ENCODE measurements at places on chromosomes 3 and 15. TPM values are rescaled to one million over a fixed set of nuclear protein-coding genes. Genes with fewer than 3 reads are reported as not detected.

HAPLN3 gene
- 3.9 TPM for polyA plus RNA-seq

PIGZ gene
- polyA plus RNA-seq = 1.5 TPM

ARL6 gene
- polyA plus RNA-seq = 17.8 TPM

PLA2G4D gene
- 0.04 TPM for polyA plus RNA-seq

GOLGA8T gene
- not detected for polyA plus RNA-seq

CTXN2 gene
- not detected for polyA plus RNA-seq

SLC15A2 gene
- 9.0 TPM for polyA plus RNA-seq

PSTPIP1 gene
- 0.79 TPM for polyA plus RNA-seq

PTPRG gene
- 87.3 TPM for polyA plus RNA-seq

SEMA6D gene
- polyA plus RNA-seq = 38.1 TPM

- no peak for DNase-seq
These were observed 455.6 kb downstream of the TBL1XR1 start for GRCh38 chr3:176741664-176742047.

- DNase-seq = no peak
These were observed 2.3 kb downstream of the SELENOS start for GRCh38 chr15:101275018-101275417.

- no peak for DNase-seq
These were observed 146.9 kb upstream of the PTPRG start for GRCh38 chr3:61414456-61414855.

- DNase-seq = no peak
These were observed 718.5 kb upstream of the ARPP21 start for GRCh38 chr3:34920806-34921205.

GRCh38 chr15:74272812-74273211 lies 36.7 kb downstream of the CCDC33 start:
- no peak for DNase-seq

GRCh38 chr3:72345980-72346379 lies 502.3 kb downstream of the SHQ1 start:
- no peak for DNase-seq

GRCh38 chr15:40501487-40501886 lies 30.7 kb downstream of the CHST14 start:
- no peak for DNase-seq

DNA sequence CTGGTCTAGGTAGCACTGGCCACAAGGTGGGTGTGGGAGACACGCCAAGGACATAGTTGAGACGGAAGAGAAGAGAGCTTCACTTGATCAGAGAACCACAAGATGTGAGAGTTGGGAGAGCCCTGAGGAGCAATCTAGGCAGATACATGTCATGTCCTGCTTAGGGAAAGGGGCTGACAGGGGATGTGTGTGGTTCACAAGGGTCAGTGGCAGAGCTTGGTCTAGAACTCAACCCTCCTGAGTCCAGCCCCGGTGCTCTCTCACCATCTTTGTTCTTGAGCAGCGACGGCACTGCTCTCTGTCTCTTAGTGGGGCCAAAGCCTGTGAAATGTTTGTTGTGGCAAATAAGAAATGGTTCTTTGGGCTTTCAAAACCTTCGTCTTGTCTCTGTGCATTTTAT lies 243.5 kb upstream of the ROPN1 start:
- no peak for DNase-seq

DNA sequence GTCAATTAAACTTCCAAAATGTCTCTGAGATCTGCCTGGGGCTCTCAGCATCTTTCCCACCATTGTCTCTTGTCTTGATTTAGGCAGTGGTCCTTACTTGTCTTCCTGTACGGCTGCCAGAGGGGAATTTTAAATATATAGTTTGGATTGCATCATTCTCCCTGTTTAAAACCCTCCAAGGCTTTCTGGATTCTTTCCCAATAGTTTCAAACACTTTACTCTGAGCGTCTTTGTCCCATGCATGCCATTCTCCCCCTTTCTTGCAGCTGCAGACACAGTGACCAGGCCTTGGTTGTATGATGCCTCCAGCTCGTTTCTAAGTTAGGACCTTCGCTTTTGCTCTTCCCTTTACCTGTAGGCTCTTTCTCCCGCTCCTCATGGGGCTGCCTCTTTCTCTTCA lies 323.3 kb upstream of the CTNNB1 start:
- no peak for DNase-seq

DNA sequence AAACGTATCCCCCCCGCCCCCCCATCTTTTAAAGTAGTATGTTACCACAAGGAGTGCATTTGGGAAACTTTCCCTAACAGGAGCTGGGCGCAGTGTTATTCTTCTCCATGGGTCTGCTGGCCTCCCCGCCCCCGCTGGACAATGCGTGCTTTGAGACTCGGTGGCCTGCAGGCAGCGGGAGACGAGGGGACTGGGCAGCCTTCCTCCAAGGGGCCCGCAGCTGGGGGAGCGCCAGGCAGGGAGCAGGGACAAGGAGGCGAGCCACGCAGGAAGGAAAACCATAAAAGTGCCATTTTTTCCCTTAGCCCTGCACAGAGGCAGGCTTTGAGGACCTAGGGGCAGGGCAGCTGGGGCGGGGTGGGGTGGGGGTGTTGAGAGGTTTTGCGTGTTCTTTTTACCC lies 14.1 kb downstream of the SOX2 start:
- no peak for DNase-seq

DNA sequence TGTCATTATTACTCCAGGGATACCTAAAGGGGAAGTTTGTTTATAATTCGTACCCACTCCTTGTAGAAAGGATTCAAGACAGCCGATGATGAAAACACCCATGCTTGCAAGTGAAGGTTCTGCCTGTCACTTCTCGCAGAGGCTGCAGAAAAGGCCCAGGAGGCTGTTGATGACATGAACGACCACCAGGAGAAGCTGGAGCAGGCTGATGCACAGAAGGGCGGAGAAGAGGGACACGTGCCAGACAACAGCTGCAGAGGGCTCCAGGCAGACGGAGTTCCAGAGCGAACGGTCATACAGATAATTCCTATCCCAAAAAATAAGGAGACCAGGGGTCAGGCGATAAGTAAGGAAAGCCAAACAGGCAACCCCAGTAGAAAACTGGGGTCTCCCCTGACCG lies 5.7 kb upstream of the DYNLT2B start:
- no peak for DNase-seq

DNA sequence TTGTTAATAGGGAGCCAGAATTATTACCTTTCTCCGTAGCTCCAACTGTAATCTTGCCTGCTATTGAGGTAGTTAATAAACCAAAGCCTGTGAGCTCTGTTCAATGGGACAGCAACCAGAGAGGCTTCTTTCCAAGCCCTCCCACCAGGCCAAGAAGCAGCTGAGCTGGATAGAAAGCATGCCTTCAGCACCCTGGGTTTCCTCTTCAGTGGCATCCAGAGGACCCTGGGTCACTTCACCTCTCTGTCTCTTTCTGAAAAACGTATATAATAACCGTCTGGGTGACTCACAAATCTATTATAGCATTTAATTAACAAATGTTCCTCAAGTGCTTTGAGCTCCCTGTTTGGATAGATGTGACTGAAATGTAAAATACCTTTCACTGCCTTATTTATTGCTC lies 420.0 kb downstream of the LPP start:
- no peak for DNase-seq

DNA sequence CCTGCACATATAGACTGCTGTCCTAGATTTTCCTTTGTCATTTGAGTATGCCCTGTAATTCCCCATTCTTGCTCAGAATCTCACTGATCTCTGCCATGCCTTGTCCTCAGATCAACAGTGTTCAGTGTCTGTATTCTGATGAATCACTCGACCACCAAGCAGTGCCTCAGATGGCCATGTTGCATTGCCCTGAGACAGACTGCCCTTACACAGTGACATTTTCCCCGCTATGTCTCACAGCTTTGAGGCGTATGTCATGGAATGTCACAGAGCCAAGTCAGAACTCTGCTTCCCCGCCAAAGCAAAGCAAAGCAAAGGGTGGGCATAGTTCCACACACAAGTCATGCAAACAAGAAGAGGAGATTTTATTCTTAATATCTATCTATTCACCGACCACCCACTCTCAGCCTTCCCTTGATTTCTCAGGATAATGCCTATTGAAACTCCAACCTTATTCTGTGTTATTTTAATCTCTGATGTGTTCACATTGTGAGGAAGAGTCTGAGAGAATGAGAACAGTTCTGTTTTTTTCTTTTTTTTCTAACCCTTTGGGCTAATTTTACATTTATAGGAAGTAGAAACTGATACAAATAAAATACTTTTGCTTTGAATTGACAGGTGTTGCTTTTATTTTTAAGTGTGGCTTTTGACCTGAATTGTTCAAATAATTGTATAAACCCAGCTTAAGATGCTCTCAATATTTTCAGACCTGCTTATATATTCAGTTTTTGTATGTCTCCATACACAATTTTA lies 16.9 kb upstream of the PSMD6 start:
- no peak for DNase-seq

DNA sequence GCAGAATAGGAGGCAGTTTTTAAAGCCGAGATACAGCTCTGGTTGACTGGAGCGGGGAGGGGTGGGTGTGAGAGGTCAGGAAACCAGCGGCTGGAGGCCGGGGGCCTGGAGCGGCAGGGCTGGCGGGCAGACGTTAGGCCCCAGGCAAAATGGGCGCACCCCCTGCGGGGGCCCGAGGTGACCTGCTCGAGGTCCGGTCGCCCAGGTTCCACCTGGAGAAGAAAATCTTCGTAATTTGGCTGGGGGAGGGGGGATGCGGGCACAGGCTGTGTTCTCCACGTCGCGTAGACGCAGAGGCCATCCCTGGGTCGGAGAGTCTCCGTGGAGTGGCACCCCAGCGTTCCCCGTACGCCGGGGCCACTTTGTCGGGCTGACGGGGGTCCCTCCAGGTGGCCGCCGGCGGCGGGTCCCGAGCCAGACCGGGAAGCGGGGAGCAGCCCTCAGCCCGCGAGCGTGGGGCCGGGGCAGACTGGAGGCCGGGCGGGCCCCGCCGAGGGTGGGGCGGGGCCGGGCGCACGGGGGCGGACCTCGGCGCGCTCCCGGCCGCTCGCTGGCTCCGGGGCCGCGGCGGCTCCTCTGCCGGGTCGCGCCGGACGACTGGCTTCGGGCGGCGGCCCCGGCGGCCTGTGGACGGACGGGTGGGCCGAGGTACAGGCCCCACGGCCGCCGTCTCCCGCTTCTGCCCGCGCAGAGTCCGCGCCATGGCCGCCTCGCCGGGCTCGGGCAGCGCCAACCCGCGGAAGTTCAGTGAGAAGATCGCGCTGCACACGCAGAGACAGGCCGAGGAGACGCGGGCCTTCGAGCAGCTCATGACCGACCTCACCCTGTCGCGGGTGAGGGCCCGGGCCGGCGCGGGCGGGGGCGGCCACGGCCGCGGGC lies at the start of gene CRTC3:
CRTC3 (plus strand) TSS at position 553 of the 879 bp plus-strand sequence; CDS start at position 702, 149 bp downstream.
- no peak for DNase-seq

GRCh38 chr3:43953814-43954692 lies 263.3 kb downstream of the ABHD5 start:
- DNase-seq = peak; percentile 10

DNA sequence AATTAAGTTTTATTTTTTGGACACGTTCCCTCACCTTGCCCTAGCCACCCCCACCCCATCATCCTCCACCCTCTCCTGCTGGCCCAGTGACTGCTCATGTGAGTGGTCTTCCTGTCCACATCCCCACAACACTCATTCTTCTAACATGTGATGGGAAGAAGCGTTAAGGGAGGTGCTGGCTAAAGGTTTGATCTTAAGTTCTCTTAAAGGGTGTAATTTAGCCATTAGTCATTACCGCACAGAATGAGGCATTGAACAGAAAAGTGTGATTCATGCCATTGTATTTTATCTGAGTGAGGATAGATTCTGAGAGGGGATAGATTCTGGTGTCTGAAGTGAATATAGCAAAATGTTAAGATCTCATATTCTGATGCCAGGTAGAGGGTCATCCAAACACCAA lies 272.9 kb upstream of the TPM1 start:
- no peak for DNase-seq

GRCh38 chr3:142597906-142598305 lies 1.7 kb downstream of the PLS1 start:
- no peak for DNase-seq

DNA sequence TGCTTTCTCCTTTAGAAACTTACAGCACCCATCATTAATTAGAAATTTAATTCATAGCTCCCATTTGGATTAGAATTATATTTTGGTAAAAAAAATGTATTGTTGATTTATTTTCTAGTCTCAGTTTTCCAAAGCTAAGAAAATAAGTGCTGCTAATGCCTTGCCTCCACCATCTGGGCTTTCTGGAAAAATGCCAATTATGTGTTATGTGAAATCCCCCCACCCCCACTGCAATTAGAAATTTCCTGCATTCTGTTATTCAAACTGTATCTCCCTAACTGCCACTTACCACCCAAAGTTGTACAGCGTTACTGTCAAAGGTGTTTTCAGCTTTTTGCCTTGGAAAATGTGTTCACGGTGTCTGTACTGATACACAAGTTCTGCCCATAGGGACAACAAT lies 617.2 kb upstream of the UBE2E2 start:
- no peak for DNase-seq

DNA sequence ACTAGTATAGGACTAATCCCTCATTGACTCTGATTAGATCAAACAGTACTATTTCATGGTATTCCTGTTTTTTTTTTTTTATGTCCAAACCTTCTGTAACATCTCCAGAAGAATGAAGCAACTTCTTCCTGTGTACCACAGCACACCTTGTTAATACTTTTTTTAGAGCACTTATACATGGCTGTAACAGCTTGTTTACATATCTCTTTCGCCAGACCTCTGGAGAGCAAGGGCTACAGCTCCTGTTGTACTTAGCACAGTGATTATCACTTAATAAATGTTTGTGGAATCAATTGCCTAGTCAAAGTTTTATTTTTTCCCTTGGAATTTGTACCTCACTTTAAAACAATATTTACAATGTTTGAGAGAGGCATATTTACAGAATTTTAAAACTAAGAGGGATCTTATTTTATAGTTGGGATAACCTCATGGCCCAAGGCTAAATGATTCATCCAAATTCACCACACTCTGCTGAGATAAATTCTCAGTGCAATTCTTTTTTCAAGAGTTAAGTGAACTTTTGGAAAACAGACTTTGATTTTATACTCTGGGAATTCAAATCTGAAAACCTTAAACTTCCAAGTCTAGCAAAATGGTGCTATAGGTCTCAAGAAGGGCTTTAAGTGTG lies 9.2 kb upstream of the GATM start:
- no peak for DNase-seq

- DNase-seq = no peak
These were observed 573.4 kb downstream of the NAALADL2 start for GRCh38 chr3:175432376-175433025.

- DNase-seq = no peak
These were observed 153.4 kb upstream of the UMPS start for GRCh38 chr3:124576565-124577493.

- DNase-seq = no peak
These were observed 107.5 kb upstream of the NSMCE3 start for GRCh38 chr15:29377161-29377560.

DNA sequence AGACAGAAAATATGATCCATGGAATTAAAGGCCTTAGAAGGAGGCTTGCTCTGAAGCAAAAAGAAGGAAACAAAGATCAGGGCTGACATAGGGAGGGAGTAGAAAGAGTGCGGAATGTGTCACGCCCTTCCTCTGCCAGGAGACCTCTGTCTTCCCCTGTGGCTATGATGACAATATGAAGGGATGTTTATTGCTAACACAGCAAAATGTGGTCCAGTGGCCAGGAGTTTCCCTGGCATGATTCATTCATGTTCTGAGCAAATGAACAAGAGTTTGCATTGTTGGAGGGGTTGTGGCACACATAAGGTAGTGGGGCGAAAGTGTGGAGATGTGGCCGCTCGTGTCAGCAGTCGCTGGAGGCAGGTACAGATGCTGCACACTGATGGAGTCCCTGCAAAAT lies 169.4 kb downstream of the SHQ1 start:
- no peak for DNase-seq

All from right renal cortex interstitium (tissue), 3 donors.